ENCODE measurements at places on chromosomes 2 and 18. TPM values are rescaled to one million over a fixed set of nuclear protein-coding genes. Genes with fewer than 3 reads are reported as not detected.

Gene CD207
- not detected for total RNA-seq

Gene SERPINB4
- not detected for total RNA-seq

Gene ATIC
- total RNA-seq, result 192 TPM

Gene UGT1A5
- not detected for total RNA-seq

Gene HOXD12
- not detected for total RNA-seq

Gene GRHL1
- total RNA-seq, result 1.0 TPM

Gene UBXN2A
- 15.9 TPM for total RNA-seq

Gene MYO1B
- 2.8 TPM for total RNA-seq

Gene DUSP19
- total RNA-seq, result 0.93 TPM

Gene REEP1
- total RNA-seq, result 0.45 TPM

Gene KLHL41
- not detected for total RNA-seq

Gene CCDC68
- not detected for total RNA-seq

Gene ANKRD30B
- total RNA-seq, result not detected
